Epithelial cell of esophagus (primary cell): ENCODE measurements at places on chromosomes 13 and 19.
A peak's percentile ranks its signal among the peaks of the same experiment; 100 is the strongest.

- DNase-seq: peak; percentile 51
Measured at GRCh38 chr19:3516675-3517207, 10.6 kb downstream of the FZR1 start.

- DNase-seq: peak; percentile 30
Measured at GRCh38 chr13:24922387-24922744, 158.4 kb downstream of the RNF17 start.

DNA sequence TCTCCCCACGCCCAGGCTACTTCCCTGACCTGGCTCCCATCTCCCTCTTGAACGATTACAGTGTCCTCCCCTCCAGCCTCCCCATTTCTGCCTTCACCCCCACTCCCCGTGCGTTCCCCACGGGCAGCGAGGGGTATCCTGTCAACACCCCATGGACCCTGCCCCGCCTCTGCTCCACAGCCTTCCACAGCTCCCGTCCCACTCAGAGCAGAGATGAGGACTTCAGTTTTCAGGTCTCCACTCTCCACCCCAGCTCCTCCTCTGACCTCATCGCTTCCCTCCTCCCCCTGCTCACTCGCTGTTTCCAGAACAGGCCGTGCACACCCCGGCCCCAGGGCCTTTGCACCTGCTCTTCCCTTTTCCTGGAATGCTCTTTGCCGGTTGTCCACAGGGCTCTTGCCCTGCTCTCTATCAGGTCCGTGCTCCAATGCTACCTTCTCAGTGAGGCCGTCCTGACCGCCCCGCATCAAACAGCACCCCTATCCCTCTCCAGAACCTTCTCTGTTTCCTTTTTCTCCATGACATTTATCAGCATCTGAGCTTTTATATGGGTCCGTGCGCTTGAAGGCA is 15.0 kb downstream of the LRRC4B start:
- DNase-seq: no peak

- no peak for DNase-seq
Measured at GRCh38 chr13:53073711-53074110, 45.1 kb downstream of the OLFM4 start.

- no peak for DNase-seq
Measured at GRCh38 chr19:39555883-39556282, 15.9 kb upstream of the EID2 start.

GRCh38 chr13:114021464-114022308 is 47.8 kb upstream of the C13orf46 start:
- no peak for DNase-seq
